CD4-positive, alpha-beta T cell treated with Interleukin-21 for 1 hour (primary cell): ENCODE measurements at places on chromosomes 16 and 17.

DNA sequence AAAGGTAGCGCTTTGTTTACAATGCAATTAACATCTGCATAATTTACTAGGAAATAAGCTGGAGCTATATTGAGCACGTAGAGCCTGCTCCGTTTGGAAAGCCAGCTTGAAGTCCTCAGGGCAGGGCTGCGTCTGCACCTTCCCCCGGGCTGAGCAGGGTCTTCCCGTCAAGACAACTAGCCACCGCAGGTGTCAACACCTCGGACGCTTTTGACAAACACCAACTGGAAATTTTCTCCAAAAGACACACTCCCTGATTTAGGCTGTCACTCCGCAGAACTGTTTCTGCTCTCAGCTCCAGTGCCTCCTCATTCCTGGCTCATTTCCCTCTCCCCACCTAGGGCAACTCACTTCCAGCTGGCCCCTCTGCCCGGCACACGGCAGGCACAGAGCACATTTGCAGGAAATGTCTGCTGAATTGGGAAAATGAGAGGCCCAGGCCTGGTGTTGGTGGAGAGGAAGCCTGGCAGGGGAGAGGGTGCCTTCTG is 170.3 kb downstream of the MAF start:
- no peak for DNase-seq

DNA sequence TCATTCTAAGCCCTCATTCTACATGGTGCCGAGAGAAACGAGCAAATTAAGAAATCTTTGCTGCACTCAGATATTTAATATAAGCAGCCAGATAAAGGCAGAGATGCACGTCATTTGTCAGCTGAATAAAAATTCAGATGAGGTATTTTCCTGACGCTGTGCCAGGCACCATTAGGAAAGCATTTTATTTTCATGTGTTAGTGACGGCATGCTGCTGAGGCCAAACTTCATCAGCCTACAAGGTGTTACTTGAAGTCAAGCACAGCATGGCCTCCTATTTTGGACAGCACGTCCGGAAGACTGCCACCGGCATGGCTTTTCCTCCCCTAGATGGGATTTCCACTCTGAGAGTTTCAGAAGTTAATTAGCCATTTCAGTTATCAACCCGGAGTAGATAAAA is 70.3 kb downstream of the IRX3 start:
- DNase-seq, result no peak

DNA sequence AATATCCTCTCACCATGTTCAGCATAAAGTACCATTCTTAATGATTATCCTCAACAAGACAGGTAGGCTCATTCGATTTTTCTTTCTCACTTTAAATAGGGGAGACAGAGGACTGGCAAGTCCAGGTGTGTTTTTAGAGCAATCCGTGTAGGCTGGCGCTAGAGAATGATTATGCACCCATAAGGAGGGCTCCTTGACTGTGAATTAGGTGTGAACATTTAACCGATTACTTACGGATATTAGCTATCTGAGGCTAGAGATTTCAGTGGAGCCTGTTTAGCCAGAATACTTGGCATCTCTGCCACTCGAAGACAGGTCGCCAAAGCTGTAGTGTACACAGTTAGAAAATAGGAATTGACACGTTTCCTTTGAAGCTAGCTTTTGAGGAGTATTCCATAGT is 1.9 kb downstream of the SEC14L1 start:
- DNase-seq, result no peak

- DNase-seq, result no peak
These were observed 631 bp downstream of the TRAF7 start for GRCh38 chr16:2155977-2156848.

DNA sequence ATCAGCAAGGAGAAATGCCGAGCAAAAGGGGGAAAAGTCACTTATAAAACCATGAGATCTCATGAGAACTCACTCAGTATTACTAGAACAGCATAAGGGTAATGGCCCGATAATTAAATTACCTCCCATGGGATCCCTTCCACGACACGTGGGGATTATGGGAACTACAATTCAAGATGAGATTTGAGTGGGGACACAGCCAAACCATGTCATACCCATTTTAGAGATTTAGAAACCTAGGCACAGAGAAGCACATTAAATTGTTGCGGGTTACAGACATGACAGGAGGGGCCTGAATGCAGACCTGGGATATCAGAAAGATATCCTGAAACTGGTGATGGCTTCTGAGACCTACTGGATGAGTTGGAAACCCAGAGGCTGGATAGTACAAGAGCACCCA is 20.1 kb downstream of the ARHGAP17 start:
- no peak for DNase-seq

DNA sequence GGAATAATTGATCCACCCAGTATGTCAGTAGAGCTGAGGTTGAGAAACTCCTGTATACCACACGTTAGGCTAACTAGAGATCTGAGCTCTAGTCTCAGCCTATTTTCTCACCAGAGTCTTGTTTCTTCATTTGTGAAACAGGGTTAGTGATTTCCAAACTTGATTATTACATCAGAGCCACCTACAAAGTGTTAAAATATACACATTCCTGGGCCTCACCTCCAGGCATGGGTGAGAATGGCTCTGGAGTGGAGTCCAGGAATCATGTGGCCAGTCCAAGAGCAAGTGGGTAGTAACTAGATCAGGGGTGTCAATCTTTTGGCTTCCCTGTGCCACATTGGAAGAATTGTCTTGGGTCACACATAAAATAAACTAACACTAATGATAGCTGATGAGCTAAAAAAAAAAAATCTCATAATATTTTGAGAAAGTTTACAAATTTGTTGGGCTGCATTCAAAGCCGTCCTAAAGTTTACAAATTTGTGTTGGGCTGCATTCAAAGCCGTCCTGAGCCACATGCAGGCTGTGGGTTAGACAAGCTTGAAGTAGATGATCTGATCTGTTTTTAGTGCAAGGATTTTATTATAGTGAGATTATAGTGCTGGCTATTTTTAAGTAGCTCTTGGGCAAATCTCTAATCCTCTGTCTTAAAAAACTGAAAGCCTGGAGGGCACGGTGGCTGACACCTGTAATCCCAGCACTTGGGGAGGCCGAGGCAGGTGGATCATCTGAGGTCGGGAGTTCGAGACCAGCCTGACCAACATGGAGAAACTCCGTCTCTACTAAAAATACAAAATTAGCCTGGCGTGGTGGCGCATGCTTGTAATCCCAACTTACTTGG is 20.4 kb downstream of the PRCD start:
- DNase-seq, result no peak

DNA sequence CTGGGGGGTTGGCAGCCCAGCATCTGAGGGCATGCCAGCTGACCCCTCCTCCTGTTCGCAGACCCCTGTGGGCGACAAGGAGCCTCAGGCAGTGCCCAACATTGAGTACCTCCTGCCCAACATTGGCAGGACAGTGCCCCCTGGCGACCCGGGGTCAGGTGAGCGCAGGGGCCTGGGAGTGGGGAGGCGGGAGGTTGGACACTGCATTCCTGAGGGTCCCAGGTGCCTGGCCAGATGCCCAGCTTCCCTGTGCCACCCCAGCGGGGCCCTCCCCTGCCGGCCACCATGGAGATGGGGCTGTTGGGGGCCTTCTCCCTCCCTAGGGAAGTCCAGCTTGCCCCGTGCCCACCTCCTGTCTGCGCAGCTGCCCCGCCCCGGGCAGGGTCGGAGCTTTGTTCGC is 70.1 kb downstream of the ARHGAP23 start:
- DNase-seq, result no peak

GRCh38 chr17:20280851-20281250 is 186.5 kb downstream of the LGALS9B start:
- no peak for DNase-seq

DNA sequence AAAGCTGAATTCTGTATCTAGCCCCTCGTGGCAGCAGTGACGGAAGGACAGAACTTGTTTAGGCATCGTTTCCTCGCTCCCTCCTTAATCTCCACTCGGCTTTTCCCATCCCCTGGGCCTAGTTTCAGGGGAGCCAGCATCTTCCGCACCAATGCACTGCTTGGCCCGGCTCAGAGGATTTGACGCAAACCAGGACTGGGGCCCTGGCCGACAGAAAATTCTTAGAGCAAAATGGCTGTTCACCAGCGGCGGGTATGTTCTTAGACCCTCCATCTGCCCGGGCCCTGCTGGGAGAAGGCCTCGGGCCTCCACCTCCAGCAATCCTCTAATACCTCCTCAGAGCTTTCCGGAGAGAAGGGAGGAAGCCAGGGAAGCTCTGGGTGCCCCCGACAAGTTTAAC is 54.6 kb downstream of the TBC1D16 start:
- no peak for DNase-seq

DNA sequence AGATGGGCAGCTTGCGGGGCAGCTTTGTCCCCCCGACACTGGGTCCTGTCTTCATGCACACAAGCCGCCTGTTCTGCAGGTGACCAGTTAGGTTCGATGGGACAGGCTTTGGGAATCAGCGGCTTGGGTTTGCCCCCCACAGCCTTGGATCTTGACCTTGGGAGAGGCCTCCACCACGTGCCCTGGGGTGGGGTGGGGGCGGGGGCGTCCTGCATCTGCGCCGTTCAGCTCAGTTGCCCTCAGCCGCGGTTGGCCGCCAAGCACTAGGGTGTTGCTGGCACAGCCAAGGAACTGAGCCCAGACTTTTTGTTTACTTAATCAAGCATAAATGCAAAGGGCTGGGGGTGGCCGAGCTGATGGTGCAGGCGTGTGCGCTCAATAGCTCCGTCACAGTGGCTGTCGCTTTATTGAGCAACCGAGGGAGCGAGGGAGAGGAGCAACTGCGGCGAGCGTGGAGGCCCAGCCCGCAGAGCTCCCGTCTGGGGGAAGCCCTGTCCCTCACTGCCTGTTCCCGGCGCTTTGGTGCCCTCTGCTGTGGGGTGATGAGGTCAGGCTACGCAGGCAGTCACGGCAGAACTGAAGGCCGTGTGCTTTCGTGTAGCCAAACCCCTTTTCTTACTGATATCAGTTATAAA is 33.9 kb downstream of the JPH3 start:
- peak; percentile 78 for DNase-seq

DNA sequence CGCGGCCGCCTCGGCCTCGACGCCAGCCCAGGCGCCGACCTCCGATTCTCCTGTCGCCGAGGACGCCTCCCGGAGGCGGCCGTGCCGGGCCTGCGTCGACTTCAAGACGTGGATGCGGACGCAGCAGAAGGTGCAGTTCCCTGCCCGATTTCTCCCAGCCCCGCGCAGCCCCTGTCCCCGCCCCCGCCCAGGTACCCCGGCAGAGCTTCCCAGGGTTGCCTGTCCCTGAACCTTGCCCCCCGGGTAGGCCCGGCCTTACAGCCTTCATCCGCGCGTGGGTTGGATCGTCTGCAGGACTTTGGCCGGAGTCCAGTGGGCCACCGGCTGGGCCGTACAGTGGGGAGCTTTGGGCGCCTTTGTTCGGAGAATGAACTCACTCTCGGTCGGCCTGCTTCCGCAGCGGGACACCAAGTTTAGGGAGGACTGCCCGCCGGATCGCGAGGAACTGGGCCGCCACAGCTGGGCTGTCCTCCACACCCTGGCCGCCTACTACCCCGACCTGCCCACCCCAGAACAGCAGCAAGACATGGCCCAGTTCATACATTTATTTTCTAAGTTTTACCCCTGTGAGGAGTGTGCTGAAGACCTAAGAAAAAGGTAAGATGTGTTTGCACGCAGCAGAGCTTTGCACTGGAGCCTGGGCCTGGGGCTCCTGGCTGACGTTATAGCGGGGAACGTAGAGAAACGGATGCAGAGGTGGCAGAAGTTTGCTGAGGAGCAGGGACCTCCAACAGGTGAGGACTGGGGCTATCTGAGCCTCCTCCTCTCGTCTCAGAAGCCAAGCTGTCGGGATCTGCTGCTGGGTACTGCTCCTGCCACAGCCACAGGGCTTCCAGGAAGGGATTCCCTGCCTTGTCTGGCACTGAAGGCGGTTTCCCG is 593 bp downstream of the GFER start:
- no peak for DNase-seq

GRCh38 chr17:36197387-36197703 is 787 bp upstream of the CCL3L1 start:
- no peak for DNase-seq

- DNase-seq, result no peak
These were observed 6.7 kb downstream of the USP7 start for GRCh38 chr16:8957063-8957397.

DNA sequence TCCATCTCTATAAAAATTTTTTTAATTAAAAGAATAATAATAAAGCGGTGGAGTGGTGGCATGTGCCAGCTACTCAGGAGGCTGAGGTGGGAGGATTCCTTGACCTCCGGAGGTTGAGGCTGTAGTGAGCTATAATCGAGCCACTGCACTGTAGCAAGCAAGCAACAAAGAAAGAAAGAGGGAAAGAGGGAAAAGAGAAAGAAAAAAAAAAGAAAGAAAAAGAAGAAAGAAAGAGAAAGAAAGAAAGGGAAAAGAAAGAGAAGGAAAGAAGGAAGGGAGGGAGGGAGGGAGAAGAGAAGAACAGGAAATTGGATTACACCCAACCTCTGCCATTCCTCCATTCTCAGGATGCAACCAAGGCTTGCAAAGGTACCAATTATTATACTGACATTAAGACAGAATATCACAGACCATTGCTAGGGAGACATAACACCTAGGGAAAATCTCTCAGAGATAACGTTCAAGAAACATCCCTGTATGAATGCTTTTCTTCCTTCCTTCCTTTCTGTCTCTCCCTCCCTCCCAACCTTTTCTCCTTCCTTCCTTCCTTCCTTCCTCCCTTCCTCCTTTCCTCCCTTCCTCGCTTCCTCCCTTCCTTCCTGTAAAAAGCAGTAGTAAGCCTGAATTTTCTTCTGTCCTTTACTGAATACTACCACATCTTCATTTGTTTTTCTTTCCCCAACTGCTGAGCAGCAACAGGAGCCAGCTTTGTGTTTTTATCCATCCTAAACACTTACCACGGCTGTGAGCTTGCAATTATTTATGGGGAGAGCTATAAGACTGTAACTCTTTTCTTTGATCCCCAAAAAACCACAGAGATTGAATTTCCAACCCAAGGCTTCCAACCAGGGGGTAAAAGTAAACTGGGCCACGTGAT is 1.8 kb upstream of the LITAF start:
- DNase-seq, result no peak

GRCh38 chr16:83666449-83666848 is 141.3 kb upstream of the HSBP1 start:
- no peak for DNase-seq

- no peak for DNase-seq
These were observed 141.2 kb downstream of the SEC14L1 start for GRCh38 chr17:77281904-77282367.

- no peak for DNase-seq
These were observed 214.0 kb upstream of the MPHOSPH6 start for GRCh38 chr16:82384017-82384416.

GRCh38 chr17:66290101-66290722 is 12.2 kb upstream of the PRKCA start:
- DNase-seq, result no peak

DNA sequence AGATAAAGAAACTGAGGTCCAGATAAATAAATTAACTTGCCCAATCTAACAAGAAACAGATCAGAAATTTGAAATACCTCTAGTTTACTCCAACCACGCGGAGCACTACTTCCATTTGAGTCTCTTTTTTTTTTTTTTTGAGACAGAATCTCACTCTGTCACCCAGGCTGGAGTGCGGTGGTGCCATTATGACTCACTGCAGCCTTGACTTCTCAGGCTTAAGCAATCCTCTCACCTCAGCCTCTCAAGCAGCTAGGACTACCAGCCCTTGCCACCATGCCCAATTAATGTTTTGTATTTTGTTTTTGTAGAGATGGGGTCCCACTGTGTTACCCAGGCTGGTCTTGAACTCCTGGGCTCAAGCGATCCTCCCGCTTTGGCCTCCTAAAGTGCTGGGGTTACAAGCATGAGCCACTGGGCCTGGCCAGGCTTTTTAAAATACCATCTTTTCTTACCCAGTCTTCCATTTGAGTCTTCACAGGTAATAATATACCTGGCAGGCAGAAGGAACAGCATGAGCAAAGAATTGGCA is 3.3 kb upstream of the NACA2 start:
- no peak for DNase-seq

GRCh38 chr16:85662482-85662812 is 26.3 kb downstream of the GINS2 start:
- no peak for DNase-seq

GRCh38 chr17:72424505-72425117 is 303.8 kb downstream of the SOX9 start:
- DNase-seq, result no peak
